ENCODE measurements at places on chromosomes 5 and 9.

GRCh38 chr5:9670371-9670770, 40.2 kb upstream of the TAS2R1 start:
- no peak for DNase-seq

GRCh38 chr9:76365028-76365427, 29.2 kb downstream of the RFK start:
- DNase-seq = no peak

GRCh38 chr5:157574456-157575380, 857 bp downstream of the ADAM19 start:
- no peak for DNase-seq

DNA sequence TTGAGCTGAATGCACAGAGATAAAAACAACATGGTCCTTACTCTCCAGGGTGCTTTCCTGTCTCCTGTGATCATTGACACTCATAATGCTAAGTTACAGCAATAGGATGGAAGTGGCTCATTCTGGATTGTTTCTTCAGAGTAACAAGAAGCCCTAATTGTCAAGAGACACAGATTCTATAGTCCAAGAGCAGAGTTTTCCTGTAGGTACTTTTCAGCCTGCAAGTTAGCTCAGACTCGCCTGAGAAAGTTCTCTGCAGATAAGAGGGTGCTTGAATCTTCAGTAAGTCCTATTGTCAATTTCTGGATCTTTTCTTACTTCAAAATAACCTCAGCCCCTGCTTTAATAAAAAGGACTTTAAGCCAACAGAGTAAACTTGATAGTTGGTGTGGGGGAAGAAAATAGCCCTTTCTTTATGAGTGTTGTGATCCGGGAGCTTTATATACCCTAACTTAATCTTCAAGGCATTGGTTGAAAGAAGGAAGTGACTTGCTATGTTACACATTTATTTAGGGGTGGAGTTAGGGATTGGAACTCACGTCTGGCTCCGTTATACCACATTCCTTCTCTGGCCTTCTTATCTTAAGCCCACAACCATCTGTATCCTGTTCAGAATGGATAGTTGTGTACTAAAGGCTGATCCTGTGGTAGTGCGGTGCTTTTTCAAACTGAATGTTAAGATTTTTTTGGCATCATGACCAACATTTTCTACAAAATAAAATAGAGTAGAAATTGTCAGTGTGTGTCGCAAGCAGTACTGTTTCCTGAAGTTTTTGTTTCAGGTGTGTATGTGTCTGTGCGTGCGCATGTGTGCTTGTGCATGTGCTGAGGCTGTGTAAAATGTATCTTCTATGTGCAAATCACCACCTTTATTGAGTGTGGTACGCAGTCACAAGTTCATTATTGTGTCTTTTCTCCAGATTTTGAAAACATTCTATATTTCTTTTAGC, 173.9 kb downstream of the WDR70 start:
- no peak for DNase-seq

DNA sequence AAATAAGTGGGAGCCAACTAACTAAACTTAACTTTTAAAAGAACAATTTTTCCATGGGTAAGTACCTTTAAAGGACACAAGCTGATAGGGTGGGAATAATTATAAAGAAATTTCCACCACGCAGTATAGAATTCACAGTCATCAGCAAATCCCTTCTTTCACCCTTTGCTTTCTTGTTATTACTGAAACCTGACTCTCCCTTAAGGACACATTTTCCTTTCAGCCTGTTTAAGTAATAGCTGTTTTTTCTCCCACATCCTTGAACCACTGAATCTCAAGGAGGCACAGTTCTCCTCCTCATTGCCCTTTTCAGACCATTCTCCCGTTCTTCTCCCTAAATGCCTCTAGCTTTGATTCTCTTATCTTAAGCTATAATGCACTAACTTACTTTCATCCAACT, 6.3 kb downstream of the C5orf15 start:
- DNase-seq = no peak

DNA sequence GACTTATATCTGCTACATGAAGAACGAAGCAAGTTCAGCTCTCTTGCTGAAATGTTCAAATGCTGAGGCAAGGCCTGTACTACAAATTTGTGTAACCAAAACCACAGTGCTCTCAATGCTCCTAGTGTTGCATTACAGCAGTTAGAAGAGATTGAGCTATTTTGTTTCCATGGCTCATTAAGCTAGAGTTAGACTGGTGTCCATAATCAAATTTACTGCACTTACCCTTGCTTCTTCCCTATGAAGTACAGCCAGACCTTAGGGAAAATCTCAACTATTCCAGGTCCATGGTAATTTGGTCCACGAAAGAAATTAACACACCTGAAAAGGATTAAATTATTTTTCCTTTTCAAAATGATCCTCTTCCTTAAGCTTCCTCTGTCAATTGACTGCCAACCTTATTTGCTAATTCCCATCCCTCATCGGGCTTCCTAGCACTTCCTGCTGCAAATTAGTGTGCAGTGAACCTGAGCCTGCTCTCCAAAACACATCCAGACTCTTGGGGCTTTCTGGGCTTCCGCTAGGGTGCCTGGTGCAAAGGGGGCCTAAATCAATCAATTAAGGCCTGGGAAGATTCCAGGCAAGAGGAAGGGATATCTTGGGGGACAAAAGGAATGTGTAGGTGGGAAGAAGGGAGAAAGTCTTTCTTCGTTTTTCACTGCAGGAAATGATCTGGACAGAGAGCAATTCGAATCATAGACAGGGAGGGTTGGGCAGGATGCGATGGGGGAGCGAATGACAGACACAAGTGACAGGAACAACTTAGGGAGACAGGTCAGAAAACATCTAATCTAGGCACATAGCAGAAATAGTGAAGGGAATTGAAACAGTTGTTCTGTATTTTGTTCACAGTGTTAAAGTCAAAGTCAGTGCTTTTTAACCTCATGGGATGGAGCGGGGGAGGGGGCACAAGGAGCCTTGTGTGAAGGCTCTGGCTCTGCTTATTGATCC, 542.4 kb downstream of the RAB3C start:
- DNase-seq = no peak

DNA sequence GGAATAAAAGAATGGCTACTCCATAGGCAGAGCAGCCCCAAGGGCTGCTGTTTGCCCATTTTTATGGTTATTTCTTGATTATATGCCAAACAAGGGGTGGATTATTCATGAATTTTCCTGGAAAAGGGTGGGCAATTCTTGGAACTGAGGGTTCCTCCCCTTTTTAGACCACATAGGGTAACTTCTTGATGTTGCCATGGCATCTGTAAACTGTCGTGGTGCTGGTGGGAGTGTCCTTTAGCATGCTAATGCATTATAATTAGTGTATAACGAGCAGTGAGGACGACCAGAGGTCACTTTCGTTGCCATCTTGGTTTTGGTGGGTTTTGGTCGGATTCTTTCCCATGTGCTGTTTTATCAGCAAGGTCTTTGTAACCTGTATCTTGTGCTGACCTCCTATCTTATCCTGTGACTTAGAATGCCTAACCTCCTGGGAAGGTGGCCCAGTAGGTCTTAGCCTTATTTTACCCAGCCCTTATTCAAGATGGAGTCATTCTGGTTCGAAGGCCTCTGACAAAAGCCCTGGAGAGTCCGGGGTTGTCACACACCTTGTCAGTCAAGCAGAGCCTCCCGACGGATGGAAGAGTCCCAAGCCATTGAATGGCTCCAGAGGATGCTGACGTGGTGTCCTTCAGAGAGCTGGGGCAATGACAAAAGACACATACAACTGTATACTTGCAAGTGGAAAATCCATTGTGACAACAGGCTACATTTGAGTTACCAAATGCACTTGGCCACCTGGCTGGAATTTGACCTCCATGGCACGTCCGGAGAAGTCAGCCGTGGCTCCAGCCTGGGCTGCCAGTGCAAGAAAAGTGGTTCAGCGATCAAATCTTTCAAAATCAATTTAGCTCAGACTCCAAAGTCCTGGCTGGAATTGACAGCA, 67.1 kb upstream of the CLINT1 start:
- no peak for DNase-seq

DNA sequence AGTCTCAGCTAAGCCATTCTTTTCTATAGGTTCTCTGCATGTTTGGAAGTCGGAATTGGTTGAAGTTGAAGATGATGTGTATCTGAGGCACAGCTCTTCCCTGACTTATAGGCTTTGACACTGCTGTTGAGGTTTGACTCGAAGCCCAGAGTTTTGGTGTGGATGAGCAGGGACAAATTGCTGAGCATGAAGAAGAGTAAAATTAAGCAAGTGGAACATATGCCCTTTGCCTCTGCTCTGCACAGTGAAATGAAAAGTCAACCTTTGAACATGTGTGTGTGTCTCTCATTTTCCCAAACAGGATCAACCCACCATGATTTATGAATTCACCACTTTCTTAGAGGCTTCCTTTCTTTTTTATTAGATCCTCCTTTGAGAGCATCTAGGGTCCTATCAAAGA, 8.5 kb downstream of the HMHB1 start:
- DNase-seq = no peak

- DNase-seq = peak; percentile 19
These were observed 841.9 kb upstream of the ACO1 start for GRCh38 chr9:31542384-31543055.

DNA sequence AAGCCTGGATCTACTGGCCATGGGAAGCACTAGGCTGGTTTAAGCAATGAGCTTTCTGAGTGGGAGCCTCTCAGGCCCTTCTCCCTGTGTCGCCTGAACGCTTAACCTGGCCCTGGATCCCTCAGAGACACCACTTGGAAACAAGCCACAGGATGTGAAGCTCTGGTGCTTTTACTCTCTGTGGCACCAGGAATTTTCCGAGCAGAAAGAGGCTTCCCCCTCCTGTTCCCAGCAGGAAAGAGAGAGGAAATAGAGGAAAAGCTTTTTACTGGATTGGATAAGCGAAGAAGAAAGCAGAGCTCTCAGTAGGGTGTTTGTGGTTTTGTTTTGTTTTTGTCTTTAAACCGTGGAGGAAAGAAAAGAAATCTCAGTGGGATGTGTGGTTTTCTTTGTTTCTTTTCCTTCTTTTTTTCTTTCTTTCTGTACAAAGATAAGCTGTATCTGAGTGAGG, 34.5 kb downstream of the COL15A1 start:
- DNase-seq = no peak

GRCh38 chr9:37290940-37291485, 131.5 kb upstream of the GRHPR start:
- DNase-seq = no peak

DNA sequence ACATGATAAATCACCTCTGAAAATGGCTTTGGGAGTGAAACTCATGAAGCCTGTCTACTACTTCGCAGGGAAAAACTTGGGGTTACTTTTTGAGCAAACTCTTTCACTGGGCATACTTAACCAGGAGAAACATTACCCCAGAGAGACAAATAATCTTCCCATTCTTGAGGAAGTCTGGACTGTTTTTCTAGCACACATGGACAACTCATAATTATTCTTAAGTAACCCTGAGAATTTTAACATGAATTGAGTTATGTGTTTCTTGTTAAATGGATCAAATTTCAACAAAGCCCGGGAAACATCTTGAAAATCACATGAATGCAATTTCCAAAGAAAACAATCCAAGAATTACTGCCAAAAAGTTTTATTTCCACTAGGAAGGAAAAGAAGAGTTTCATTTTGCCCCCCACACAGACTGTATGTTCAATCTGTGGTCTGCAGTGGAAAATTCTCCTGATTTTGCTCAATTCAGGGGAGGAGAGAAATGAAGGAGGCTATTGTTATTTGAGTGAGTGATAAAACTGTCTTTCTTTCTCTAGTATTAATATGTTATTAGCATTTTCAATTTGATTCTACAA, 564.8 kb upstream of the CLINT1 start:
- DNase-seq = no peak

GRCh38 chr9:36966371-36967097, 67.5 kb downstream of the PAX5 start:
- DNase-seq = no peak

DNA sequence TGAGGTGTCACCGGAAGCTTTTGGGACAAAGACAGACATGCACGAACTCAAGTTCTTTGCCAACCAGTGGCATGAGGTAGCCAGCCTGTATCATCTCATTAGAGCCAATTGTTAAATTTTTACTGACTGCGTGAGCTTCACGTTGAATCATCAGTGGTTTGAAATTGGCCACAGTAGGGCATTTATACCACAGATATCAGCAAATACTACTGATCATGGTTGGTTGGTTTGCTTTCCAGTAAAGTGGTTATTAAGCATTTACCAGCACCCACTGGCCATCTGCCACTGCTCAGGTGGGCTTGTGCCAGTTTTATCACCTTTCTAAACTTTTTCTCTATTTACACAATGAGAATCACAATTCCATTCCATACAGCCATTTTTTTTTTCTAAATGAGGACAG, 28.4 kb upstream of the SHC3 start:
- DNase-seq = no peak

- DNase-seq = no peak
These were observed 26.6 kb downstream of the PCDHAC2 start for GRCh38 chr5:140992828-140993227.

DNA sequence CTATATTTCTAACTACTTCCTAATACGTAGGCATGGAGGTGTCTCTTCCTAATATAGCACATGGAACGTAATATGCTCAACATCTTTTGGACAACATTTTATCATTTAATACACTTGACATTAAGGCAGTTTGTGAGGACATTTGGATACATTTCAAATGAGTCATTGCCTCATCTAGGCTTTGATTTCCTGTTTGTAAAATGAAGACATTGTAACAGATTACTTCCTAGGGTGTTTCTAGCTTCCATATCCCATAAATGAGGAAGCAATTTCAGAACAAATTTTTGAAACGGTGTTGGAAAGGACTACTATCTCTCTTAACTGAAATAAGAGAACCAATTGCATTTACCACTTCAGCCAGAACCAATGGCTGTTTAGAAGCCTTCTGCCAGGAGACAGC, 38.7 kb downstream of the SLC28A3 start:
- no peak for DNase-seq

GRCh38 chr9:89732939-89733324, 128.1 kb downstream of the GADD45G start:
- DNase-seq = no peak

- DNase-seq = no peak
These were observed 31.2 kb downstream of the HMCN2 start for GRCh38 chr9:130296783-130297055.

GRCh38 chr5:173793648-173794548, 94.3 kb upstream of the CPEB4 start:
- no peak for DNase-seq

Data from NCI-H446 (cell line).